ENCODE measurements at places on chromosomes 6 and 20.

- no peak for DNase-seq
These were observed 139.7 kb upstream of the FLRT3 start for GRCh38 chr20:14477125-14477524.

DNA sequence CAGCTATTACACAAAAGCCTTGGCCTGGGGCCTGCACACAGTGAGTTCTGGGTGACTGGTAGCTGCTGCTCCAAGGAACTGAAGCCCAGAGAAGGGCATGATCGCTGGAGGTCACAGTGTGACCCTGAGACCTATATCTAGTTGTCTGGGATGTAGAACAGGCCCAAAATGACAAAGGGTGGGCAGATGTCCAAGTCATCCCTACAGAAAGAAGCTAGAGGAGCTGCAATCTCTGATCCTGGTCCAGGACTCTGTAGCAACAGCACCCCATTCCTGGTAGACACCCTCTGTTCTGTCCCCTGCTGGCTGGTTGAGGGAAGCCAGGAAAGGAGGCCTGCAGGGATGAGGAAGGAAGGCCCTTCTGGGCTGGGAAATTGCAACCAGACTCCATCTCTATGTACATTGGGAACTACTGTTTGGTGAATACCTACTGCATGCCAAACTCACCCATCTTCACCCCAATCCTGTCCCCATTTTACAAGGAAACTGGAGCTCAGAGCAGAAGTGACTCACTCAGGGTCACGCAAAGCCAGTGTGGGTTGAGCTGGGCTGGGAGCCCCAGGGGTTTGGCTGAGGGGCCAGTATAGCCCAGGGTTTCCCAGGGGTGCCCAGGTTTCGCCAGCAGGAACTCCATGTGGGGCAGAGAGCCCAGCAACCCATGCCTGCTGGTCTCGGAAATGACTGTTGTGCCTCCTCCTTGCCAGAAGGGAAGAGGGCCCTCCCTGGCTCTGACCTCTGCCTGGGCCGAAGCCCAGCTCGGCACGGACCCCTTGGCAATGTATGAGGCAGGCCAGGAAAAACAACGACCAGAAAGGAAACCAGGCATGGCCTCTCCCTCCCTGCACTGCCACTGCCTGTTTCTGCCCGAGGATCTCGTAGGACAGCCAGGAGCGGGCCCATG, 44.9 kb upstream of the TLDC2 start:
- DNase-seq: no peak

DNA sequence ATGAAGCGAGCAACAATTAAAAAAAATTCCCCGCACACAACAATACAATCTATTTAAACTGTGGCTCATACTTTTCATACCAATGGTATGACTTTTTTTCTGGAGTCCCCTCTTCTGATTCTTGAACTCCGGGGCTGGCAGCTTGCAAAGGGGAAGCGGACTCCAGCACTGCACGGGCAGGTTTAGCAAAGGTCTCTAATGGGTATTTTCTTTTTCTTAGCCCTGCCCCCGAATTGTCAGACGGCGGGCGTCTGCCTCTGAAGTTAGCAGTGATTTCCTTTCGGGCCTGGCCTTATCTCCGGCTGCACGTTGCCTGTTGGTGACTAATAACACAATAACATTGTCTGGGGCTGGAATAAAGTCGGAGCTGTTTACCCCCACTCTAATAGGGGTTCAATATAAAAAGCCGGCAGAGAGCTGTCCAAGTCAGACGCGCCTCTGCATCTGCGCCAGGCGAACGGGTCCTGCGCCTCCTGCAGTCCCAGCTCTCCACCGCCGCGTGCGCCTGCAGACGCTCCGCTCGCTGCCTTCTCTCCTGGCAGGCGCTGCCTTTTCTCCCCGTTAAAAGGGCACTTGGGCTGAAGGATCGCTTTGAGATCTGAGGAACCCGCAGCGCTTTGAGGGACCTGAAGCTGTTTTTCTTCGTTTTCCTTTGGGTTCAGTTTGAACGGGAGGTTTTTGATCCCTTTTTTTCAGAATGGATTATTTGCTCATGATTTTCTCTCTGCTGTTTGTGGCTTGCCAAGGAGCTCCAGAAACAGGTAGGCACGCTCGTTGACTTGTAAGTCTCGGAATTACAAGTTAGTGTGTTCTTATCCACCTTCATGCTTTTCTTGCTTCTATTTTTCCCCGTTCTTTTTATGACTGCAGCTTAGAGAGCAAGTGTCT, at the start of gene EDN1:
EDN1 (plus strand) TSS at position 429 of the 888 bp plus-strand sequence; CDS start at position 698, 269 bp downstream.
- no peak for DNase-seq

DNA sequence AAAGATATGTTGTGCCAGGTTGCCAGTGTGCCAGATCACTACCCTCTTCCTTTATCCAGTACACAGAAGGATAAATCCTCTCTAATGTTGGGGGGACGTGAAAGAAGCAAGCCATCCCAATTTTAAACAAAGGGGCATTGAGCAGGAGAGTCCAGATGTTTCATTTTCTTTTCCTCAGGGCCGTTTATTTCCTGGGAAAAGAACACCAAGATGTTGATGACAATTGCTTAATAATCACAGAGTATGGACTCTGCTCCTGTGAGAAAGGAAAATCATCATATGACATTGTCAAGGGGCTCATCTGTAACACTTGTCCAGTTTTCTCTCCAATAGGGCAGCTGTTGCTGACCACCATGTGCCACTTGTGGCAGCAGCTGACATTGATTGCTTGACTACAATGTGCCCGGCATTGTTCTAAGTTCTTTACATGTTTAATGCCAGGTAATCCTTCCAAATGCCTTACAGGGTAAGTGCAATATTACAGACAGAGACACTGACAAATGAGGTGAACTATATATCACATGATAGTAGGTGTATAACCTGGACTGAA, 161.4 kb downstream of the CD109 start:
- no peak for DNase-seq

GRCh38 chr20:25289886-25290597, 42.2 kb downstream of the PYGB start:
- no peak for DNase-seq

- no peak for DNase-seq
These were observed 953.9 kb downstream of the KIF16B start for GRCh38 chr20:15619341-15619740.

DNA sequence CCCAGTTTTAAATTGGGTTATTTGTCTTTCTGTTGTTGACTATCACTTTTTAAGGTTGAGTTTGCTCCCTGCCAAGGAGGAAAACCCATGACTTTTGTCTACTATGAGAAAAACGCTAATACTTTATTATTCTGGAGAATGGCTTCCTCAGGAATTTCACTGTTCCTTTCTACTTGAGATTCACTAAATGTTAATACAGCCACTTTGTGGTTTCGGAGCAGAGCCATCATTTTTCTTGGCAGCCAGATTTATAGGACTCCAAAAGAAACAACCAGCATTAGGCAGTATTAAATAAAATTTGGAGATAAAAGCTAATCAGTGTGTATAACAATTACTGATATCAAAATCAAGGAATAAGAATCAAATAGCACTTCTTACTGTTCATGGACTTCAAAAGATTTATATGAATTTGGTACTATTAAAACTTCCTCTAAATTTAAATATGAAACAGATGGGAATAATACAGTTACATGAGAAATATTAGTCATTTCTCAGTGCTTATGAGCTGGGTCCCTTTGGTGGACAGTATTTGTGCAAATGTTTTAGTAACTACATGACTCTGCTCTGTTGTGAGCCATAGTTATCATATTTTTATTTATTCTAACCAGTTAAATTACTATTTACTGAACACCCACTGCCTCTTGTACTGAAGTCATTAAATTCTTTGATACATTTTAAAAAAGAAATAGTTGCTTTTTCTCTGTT, 64.1 kb upstream of the FBXO30 start:
- DNase-seq: no peak

- no peak for DNase-seq
These were observed at the start of gene PXDC1 for GRCh38 chr6:3751077-3751729. PXDC1 (minus strand) TSS chr6:3751713; CDS start chr6:3751531, 182 bp downstream.

DNA sequence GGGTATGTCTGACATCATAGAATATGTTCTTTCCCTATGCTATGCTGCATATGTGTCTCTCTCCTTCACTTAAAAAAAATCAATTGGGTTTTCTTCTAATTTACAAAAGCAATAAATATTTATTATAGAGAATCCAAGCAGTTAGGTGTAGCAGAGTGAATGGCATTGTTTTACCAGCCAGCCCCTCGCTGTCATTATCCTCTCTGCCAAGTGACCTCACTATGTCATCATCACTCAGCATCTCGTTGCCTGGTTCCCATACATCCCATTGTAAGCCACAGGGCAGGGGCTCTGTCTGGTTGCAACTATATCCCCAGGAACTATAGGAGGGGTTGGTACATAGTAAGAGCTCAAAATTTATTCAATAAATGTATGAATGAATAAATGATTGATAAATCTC, 31.3 kb downstream of the KIAA0319 start:
- no peak for DNase-seq

DNA sequence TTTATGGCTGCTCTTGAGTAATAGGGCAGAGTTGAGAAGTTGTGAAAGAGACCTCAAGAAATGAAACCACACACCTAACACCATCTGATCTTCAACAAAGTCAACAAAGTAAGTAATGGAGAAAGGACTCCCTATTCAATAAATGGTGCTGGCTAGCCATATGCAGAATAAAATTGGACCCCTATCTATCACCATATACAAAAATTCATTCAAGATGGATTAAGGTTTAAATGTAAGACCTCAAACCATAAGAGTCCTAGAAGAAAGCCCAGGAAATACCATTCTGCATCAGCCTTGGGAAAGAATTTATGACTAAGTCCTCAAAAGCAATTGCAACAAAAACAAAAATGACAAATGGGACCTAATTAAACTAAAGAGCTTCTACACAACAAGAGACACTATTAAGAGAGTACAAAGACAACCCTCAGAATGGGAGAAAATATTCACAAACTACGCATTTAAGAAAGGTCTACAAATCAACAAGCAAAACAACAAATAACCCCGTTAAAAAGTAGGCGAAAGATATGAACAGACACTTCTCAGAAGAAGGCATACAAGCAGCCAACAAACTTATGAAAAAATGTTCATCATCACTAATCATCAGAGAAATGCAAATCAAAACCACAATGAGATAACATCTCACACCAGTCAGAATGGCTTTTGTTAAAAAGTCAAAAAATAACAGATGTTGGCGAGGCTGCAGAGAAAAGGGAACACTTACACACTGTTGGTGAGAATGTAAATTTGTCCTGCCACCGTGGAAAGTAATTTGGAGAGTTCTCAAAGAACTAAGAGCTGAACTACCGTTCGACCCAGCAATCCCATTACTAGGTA, 4.0 kb downstream of the MAP3K5 start:
- DNase-seq: no peak

DNA sequence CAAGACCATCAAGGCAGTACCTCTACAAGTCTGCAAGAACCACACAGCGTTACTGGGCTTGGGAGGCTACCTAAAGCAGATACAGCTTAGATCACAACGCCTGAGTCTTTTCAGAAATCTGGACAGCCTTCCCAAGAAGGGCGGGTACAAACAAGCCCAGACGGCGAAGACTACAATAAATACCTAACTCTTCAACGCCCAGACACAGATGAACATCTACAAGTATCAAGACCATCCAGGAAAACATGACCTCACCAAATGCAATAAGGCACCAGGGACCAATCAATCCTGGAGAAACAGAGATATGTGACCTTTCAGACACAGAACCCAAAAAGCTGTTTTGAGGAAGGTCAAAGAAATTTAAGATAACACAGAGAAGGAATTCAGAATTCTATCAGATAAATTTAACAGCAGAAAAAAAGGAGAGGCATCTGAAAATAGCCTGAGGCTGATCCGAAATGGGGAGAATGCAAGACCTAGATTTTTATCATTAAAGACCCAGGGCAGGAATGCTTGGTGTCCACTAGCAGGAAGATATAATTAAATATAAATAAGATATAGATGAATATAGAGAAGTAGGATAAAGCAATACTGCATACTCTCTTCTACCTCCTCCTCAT, 131.7 kb upstream of the COL21A1 start:
- DNase-seq: no peak

DNA sequence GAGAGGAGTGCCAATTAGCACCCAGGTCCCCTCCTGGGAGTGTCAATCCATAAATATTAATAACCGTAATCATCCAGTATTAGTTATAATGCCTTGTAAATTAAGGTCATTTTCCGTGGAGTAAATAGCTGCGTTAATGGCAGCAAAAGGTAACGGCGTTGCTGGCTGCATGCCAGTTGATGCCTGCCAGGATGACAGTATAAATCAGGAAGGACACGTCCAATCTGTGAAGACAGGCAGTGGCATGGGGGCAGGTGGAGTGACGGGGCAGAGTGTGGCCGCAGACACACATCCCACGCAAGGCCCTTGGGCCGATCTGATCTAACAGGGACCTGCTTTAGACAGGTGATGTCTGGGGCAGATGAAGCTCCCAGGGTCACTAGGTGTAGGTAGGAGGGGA, 49.1 kb downstream of the KCNB1 start:
- no peak for DNase-seq

DNA sequence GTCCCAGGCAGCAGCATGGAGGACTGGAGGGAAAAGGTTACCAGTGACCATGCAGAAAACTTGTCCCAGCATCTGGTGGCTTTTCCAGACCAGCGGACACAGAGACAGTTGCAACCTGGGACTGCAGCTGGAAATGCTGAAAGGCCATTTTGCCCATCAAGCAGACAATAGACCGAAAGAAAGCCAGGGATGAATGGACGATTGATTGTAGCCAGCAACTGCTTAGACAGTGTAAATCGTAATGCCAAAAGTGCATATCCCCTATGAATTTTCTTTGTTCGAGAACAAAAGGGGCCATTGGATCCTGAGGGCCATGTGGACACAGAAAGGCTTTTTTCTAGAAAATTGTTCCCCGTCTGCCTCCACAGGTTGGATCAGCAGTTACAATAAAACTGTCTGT, 115.7 kb downstream of the MBOAT1 start:
- no peak for DNase-seq

- no peak for DNase-seq
These were observed 19.4 kb upstream of the MAPK13 start for GRCh38 chr6:36110863-36111262.

- no peak for DNase-seq
These were observed 5.2 kb downstream of the SIRPA start for GRCh38 chr20:1900321-1900801.

DNA sequence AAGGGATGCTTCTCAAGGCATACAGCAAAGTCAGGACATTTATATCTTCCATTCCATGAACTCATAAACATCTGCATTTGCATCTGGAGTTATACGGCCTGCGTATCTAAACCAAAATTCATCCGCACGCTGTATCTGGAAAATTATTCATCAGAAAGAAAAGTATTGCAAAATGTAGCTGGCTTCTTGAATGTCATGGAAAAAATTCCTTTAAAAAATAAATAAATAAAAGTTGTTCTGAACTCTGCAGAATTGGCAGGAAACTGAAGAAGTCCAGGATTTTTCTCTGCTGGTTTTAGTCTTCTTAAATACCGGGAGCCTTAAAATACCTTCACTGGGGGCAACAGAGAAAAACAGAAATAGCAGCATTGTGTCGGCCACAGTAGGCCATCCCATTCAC, 23.7 kb upstream of the FOXF2 start:
- no peak for DNase-seq

GRCh38 chr20:62914970-62915457, 11.3 kb downstream of the DIDO1 start:
- DNase-seq: no peak

- no peak for DNase-seq
These were observed 2.1 kb upstream of the DIDO1 start for GRCh38 chr20:62928246-62928939.
